Cerebellar cortex (tissue), 1 donor: ENCODE measurements at places on chromosomes 2 and 18.
A peak's percentile ranks its signal among the peaks of the same experiment; 100 is the strongest.

DNA sequence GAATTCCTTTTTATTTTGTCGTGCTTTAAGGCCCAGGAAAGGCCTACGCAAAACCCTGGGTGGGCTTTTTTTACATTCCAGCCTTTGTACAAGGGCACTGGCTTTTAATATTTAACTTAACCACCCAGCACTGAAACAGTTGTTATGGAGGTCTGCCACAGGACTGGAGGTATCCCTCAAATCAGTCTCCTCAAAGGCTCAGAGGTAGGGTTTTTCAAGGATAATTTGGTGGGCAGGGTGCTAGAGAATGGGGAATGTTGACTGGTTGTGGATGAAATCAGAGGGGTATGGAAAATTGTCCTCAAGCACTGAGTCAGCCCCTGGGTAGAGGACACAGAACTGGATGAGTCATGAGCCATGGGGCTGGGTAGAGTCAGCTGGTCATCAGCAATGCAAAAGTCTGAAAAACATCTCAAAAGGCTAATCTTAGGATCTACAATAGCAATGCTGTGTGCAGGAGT lies 443.1 kb downstream of the THSD7B start:
- DNase-seq, result no peak

- no peak for DNase-seq
These were observed 95.3 kb upstream of the EPB41L3 start for GRCh38 chr18:5639131-5639530.

- DNase-seq, result no peak
These were observed 53.2 kb upstream of the CUL3 start for GRCh38 chr2:224638301-224638823.

DNA sequence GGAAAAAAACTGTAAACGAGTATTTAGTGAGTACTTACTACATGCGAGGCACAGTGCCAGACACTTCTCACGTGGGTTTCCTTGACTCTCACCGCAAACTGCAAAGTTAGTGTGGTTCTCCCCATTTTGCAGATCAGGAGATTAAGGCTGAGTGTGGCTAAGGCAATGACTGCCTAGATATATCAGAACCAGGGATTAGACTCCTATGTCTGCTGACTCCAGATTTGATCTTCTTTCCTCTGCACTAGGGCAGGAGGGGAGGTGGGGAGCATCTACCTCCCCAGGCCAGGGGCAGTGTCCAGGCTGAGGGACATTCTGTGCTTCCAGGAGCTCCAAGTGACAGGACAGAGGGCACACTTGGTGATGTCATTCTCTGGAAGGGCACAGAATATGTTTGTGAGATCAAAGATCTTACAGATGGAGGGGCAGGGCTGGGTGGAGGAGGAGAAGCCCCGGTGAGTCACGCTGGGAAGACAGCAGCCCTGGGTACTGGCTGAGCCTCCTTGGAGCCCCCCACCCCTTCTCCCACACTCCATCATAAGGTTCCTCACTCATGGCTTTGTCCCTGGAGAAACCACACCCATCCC lies 92.4 kb downstream of the RHOB start:
- DNase-seq, result no peak

- no peak for DNase-seq
These were observed 19.1 kb downstream of the FHL2 start for GRCh38 chr2:105379741-105380186.

DNA sequence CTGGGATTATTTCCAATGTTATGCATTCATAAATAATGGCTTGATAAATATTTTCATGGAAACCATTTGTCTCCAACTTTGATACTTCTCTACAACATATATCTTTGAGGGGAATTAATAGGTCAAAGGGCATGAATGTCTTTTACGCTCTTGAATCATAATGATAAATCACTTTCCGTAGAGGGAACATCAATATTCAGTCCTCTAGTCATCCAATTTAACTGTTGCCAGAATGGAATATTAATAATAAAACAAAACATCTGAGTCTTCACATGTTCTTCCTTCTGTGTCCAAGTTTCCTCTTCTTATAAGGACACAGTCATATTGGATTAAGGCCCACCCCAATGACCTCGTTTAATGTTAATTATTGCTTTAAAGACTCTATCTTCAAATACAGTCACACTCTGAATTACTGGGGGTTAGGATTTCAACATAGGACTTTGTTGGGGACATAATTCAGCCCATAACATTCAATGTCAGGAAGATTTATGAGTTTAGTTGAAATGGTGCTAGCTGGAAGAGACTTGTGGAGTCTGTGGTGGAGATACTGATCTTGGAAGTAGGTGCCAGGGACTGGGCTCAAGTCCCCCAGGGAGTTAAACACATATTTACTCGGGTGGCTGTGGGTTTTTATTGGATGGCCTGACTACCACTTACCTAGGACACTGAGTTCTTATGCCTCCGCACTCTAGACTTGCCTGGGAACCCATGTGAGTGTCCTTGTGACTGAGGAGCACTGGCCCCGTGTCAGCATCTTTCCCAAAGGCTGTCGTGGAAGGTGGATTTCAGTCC lies 85.0 kb upstream of the SEC11C start:
- DNase-seq, result no peak

DNA sequence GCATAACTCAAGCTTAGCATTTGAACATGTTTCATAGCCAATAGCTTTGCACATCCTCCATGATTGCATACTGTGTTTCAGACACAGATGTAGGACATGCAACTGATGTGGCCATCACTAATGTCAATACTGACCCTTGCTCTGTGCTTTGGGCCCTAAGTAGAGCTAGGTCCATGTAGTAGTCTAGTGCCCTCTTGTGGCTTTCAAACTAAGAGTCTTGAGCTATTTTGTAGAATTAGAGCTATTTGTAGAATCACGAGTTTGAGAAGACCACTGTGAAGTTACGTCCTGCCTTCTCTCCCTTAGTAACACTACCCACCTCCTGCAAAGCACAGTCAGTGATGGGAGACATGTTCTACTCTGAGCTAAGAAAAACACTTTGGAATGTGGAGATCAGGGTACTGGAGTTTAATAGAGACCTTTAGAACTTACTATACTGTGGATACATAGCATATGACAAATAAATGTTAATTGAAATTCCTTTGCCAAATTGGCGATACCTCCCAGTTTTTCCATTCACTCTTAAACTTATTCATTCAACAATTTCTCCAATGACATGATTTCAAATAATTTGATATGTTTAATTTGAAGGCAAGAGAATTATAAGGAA lies 306.5 kb upstream of the TNP1 start:
- DNase-seq, result peak; percentile 31

- no peak for DNase-seq
These were observed 56.7 kb upstream of the FHL2 start for GRCh38 chr2:105455488-105456003.

DNA sequence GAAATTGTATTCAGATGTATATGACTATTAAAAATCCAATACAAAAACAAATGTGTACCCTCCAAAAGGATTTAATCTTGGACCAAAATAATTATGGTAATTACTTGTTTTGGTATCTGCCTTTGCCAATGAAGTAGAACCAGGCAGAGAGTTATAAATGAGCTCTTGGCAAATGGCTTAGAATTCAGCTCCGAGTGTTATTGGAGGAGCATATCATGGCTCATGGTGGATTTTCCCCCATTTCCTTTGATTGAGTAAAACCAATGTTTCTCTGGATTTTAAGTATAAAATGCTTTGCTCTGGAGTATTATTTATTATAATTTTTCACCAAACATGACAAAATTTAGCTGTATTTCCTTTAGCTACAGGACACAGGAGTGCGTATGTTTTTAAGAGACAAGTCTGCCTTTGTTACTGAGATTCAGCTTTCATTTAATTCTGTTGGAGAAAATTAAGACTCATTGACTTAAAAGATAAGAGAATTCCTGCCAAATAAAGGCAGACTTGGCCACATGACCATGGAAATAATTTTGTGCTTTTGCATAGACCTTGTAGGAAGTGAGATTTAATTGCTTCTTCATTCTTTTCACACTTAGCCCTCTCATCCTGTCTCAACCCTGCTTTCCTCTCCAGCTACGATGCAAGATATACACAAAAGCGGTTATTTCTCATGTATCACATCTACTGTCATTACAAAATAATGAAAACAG lies 281.0 kb upstream of the SOX11 start:
- no peak for DNase-seq
